ENCODE measurements at places on chromosomes 12 and 14.

DNA sequence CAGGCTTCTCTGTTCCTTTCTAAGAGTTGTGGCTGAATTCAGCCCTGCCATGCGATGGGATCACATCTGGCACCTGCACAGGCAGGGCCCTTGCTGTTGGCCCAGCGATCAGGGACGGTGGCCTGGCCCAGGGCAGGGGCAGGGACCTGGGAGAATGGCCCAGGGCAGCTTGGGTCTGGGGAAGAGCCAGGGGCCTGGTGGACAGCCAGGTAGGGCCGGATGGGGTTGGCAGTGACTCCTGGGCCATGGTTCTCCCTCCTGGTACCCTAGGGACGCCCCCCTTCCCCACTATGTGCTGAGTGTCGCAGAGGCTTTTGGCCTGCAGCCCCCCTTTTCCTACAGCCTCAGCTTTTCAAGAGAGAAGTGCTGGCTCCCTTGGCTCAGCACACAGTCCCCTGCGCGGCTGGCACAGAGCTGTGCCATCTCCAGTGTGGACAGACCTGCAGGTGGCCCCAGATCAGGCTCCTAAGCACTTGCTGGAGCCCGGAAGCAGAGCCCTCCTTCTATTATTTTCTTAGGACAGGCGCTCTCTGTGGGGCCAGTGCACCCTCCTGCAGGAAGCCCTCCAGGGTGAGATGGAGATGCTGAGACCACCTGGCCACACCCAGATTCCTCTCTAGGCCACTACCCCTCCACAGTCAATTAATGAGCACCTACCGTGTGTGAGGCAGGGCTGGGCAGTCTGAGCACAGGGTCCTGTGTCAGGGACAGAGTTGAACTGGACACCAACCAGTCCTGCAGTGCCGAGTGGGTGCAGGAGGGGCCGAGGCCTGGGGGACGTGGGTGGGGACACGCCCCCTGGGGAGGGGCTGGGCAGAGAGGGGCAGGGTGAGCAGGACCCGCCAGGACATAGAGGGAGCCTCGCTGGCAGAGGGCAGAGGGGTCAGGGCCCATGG lies 267.6 kb downstream of the ADGRD1 start:
- DNase-seq, result no peak

- DNase-seq, result no peak
Measured at GRCh38 chr14:60508707-60509437, at the start of gene SIX6. SIX6 (plus strand) TSS chr14:60509146; CDS start chr14:60509399, 253 bp downstream.

GRCh38 chr14:68643673-68644072 lies 149.2 kb downstream of the ZFP36L1 start:
- no peak for DNase-seq

- DNase-seq, result no peak
Measured at GRCh38 chr12:29844667-29845066, 60.9 kb upstream of the TMTC1 start.

- DNase-seq, result no peak
Measured at GRCh38 chr14:92458136-92459029, 55.2 kb upstream of the RIN3 start.

DNA sequence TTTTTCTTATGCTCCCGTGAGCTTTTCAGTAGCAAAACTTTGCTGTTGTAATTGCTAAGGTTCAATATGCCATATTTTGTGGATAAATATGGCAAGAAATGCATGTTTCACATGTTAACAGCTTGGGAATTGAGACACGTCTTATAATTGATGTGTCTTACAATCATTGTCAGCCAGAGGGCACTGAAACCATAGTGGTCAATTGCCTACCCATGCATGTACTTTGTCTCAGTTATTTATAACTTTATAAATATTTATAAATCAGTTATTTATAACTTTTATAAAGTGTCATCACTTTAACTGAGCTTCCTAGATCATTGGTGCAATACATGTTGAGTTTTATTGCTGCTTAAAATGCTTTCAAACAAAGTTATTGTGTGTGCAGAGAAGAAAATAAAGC lies 82.0 kb downstream of the CATSPERB start:
- DNase-seq, result peak; percentile 15

DNA sequence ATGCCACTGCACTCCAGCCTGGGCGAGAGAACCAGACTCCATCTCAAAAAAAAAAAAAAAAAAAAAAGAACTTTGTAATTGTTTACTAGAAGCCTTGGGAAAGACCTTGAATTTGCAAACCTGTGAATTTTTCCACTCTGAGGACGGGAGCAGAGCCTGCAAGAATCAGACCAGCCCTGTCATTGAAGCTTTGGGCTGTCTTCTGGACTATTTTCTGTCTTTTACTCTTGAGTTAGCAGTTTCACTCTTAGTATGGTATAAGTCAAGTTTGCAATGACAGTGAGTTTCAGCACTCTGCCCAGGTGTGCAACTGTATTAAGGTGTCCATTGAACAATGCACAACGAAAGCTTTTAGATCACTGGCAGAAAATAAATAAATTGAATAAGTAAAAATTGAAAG lies 81.4 kb upstream of the KRAS start:
- no peak for DNase-seq
